Fibroblast of the aortic adventitia (primary cell): ENCODE measurements at places on chromosomes 3 and 15.
A peak's percentile ranks its signal among the peaks of the same experiment; 100 is the strongest.

DNA sequence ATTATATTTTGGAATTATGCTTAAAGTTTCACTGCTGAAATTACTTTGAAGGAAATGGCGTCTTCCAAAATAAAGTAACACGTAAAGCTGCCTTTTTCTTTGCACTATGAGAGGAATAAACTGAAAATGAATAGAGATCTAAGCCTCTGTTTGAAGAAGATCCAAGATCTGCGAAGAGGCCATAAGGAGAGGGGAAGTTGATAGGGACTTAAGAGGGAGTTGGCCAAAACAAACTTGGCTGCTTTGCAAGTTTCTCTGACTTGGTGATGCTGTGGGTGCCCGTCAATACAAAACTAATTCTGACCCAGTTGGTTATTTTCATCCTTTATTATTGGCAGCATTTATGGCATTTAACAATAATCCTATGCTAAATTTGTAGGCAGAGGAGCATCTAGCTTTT, 190.2 kb upstream of the GBE1 start:
- no peak for DNase-seq

- DNase-seq, result peak; percentile 96
These were observed 30.5 kb upstream of the APH1B start for GRCh38 chr15:63246691-63247469.

GRCh38 chr3:61236556-61236955, 14.7 kb downstream of the FHIT start:
- no peak for DNase-seq

GRCh38 chr3:38022896-38023709, 6.3 kb downstream of the PLCD1 start:
- no peak for DNase-seq

- DNase-seq, result no peak
These were observed 25.9 kb downstream of the PTPN23 start for GRCh38 chr3:47406762-47407149.
